ENCODE measurements at places on chromosomes 2 and 18.

DNA sequence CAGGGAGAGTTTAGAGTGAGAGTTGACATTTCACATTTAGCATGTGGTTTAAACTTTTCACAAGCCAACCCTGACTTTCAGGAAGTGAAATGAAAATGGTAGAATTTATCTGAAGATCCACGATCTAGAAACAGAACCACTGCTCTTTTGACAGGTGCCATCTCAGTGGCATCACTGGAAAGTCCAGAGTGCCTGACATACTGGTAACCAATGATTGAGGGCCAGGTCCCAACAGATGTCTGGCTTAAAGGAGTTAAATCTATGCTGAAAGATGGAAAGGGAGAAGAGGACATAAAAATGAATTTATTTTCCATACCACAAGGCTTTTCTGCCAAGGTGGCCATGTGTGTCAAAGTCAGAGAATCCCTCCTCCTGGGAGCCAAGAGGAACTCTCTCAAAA is 2.7 kb downstream of the IL36G start:
- DNase-seq = no peak

GRCh38 chr2:122863532-122863931 is 1108.1 kb downstream of the TSN start:
- no peak for DNase-seq

- DNase-seq = no peak
These were observed 55.7 kb downstream of the PTPN2 start for GRCh38 chr18:12828116-12829051.

GRCh38 chr2:234879671-234880455 is 72.0 kb upstream of the SH3BP4 start:
- DNase-seq = no peak

GRCh38 chr2:37886745-37887144 is 38.3 kb upstream of the RMDN2 start:
- DNase-seq = no peak

DNA sequence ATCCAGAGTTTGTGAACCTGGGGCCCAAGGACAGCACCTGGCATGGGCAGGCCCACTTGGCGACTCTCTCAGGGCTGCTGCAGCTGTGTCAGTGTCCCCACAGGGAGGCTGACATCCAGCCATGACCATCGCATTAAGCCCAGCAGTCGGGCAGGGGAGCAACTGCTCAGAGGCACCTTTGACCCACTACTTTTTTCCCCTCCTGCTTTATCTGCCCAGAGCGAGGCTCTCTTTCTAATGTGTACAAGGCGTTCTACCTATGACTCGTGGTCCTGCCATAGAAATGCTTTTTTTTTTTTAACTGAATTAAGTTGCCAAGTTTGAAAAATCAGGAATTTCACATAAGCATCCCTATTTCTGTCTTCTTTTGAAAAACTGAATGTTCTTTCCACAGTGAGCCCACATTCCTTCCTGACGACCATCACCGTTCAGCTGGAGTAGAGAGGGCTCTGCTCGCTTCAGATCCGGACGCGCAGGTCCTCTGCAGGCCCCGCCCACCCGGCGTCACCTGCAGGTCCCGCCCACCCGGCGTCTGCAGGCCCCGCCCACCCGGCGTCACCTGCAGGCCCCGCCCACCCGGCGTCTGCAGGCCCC is 403 bp upstream of the CLUL1 start:
- DNase-seq = peak; percentile 11

DNA sequence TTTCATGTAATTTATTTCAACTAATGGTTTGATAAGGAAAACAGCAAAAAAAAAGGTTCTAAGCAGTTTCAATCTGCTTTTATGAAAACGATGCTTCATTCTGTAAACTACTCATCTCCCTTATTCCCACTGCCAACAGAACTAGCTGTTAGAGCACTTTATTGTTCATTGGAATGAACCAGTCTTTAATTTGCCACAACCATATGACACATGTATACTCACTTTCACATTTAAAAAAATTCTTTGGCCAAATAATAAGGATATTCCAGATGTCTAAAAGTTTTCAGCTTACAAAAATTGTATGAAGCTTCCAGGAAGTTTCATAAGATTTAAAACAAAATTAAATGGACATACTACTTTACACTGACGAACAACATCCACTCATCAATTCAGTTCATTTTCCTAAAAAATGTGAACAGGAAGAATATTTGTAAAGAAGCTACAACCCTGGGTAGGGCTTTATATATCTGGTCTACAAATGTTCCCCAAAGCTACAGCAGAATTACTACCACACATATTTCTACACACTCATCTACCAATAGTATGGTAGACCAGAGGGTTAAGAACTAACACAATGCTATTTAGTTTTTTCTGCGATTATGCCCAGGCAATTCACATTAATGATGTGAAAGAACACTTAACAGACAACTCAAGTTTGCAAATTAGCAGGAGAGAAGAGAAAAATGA is 37.7 kb downstream of the ZNF521 start:
- no peak for DNase-seq

- no peak for DNase-seq
These were observed 422.6 kb upstream of the LYPD1 start for GRCh38 chr2:133092571-133092970.

GRCh38 chr18:36341944-36342343 is 44.4 kb downstream of the FHOD3 start:
- DNase-seq = no peak

GRCh38 chr18:23738575-23738974 is 49.3 kb downstream of the LAMA3 start:
- no peak for DNase-seq

- no peak for DNase-seq
These were observed 12.7 kb upstream of the SELENOI start for GRCh38 chr2:26333293-26333692.

GRCh38 chr2:138949517-138949916 is 169.3 kb upstream of the NXPH2 start:
- no peak for DNase-seq

DNA sequence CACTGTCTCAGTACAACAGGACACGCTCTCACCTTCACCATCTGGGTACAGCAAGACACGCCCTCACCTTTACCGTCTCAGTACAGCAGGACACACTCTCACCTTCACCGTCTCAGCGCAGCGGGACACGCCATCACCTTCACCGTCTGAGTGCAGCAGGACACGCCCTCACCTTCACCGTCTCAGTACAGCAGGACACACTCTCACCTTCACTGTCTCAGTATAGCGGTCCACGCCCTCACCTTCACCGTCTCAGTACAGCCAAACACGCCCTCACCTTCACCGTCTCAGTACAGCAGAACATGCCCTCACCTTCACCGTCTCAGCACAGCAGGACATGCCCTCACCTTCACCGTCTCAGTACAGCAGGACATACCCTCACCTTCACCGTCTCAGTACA is 109.9 kb upstream of the CTDP1 start:
- no peak for DNase-seq

DNA sequence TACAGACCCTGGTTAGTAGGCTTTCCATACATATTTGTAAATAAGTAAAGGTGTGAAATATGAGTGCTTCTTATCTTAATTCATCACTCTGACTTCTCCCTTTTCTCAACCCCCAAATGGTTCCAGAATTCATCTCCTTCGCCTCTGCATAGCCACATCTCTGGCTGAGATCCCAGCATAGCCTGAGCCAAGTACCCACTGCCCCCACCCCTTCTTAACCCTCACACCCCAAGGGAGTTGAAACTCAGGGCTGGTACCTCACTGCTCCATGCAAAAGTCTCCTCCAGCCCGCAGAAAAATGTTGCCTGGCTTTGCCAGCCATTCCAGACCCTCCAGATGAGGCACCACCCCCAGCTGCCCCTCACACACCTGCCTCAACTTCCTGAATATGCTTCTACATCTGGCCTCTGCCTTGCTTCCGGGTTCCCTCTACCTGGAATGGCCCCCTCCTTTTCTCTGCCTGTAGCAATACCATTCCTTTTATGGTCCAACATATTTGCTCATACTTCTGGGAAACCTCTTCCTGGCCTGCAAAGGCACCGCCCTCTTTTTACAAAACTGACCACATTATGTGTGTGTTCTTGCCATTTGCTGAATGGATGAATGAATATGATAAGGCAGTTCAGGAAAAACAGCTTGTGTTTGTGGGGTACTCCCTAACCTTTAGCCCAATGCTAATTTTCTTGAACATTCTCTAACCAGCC is 112.8 kb downstream of the CELF4 start:
- no peak for DNase-seq

- DNase-seq = no peak
These were observed 1041.4 kb upstream of the FANCL start for GRCh38 chr2:59282374-59283057.

GRCh38 chr2:9010866-9011265 is 7.4 kb upstream of the MBOAT2 start:
- no peak for DNase-seq

DNA sequence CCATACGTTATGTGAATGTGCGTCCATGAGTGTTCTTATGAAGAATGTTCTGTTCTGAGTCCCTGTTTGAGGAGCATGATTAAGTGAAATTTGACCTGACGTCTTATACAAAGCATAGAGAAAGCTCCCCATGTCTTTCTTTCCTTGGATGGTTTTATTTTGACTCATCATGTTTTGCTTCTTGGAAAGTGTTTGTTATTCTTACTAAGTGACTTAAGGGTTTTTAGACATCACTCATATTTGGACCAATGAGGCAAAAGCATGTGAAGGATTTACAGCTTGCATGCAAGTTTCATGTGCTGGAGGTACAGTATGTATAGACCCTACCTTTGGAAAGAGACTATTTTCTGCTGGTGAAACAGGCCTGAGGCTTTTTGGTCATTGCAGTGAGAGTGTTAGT is 33.5 kb upstream of the ZEB2 start:
- no peak for DNase-seq

- DNase-seq = no peak
These were observed 2.9 kb upstream of the B4GALT6 start for GRCh38 chr18:31686986-31687928.

DNA sequence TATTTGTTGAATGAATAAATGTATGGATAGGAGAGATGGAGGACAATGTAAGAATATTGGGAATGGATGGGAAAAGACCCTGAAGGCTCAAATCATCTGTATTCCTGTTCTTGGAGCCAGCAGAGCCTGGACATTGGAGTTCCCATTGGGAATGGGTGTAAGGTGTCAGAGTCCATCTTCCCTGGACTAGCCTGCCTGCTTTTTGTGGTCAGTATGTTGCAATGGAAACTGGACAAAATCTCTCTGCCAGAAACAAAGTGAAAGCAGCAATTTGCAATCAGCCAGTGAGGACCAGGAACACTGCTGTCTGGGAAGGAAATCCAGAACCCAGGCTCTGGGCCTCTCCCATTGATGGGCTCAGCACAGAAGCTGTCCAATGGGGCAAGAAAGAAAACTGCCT is 83.5 kb upstream of the SKOR2 start:
- DNase-seq = no peak

GRCh38 chr2:98882368-98882767 is 53.7 kb downstream of the CRACDL start:
- no peak for DNase-seq

DNA sequence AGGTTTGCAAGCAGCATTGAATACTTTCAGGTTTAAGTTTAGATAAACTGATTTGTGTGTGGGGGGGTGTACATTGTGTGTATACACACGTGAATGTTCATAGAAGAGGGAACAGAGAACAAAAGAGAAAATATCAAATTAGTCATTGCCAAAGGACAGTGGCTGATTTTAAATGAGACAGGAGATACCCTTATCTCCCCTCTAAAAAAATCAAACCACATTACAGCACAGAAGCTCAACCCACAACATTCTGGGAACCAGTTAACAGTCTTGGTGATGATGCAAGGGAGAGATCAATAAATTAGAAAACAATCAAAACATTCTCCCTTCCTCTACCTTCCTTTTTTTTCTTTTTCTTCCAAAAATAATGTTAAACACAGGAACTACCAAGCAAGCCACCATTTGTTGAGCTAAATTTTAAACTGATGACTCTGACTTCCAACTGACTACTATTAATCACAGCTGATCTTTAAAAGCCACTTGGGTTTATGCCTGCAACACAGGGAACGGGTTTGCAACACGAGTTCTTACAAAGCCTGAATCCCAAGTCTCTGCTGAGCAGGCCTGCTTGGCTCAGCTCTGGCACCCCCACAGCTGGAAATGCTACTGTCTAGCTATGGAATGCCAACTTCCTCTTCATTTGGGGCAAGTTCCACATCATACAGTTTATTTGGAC is 119.2 kb upstream of the ACVR1C start:
- no peak for DNase-seq

GRCh38 chr18:9563331-9563730 is 51.0 kb downstream of the PPP4R1 start:
- no peak for DNase-seq

DNA sequence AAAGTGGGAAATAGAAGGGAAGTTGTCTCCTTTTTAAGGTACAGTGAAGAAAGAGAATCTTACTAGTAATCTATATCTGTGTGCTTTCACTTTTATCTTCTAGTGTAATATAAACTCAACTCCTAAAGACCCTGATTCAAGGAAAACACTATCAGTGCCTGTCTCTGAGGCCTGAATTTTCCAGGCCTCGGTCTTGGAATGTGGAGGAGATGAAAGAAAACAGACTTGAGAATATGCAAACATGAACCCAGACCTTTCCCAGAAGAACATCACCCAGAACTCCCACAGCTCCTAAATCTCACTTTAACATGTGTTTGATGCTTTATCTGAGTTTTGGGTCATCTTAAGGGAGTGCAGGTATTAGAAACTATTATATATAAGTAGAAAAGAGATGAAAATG is 51.8 kb downstream of the EPB41L5 start:
- DNase-seq = no peak

- DNase-seq = no peak
These were observed 73.5 kb downstream of the ZCCHC2 start for GRCh38 chr18:62596145-62597005.

GRCh38 chr2:178029342-178029741 is 43.2 kb downstream of the PDE11A start:
- no peak for DNase-seq

GRCh38 chr2:179890666-179891065 is 29.3 kb upstream of the ZNF385B start:
- DNase-seq = no peak

DNA sequence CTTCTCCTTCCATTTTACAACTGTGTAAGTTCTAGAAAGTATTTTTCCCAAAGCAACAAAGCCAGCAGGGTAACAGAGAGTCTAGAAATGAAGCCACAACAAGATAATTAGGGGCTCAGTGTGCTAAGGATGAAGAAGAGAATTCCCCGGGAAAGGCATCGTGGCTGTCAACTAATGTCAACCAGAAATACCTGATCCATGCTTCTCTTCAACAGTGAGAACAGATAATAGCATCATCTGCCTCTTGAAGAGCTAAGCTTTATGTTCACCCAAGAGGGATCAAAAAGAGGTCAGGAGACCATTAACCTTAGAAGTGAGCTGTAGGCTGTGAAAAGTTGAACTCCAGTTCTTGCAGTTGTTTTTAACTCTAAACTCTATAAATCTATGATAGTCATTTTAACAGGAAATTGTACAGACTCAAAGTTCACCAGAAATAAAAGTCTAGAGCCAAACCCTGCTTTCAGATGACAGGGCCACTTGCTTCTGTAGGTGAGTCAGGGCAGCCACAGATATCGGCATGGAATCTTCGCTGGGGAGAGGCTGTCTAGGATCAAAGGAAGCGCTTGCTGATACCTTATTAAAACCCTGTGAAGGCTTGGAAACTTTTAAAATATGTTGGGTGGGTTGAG is 540.7 kb upstream of the ID2 start:
- DNase-seq = no peak
